ENCODE measurements at places on chromosomes 2 and 18.
A peak's percentile ranks its signal among the peaks of the same experiment; 100 is the strongest.

GRCh38 chr18:23257137-23257536, 121.9 kb downstream of the CABLES1 start:
- no peak for DNase-seq

DNA sequence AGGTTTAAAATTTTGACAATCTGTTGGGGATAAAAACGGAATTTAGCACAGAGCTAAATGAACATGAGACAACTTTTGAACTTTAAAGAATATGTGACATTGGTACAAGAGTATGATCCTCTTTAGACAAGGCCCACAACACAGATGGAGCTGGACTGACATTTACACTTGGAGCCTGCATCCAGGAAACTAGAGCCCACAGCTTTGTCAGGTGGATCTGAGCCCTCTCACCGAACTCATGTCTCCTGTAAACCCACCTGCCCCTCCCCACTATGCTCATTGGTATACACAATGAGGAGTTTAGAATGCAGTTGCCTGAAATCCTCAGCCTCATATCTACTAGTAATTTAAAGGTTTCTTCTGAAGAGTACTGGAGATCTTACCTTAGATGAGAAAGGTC, 22.1 kb upstream of the ACAA2 start:
- DNase-seq, result no peak

DNA sequence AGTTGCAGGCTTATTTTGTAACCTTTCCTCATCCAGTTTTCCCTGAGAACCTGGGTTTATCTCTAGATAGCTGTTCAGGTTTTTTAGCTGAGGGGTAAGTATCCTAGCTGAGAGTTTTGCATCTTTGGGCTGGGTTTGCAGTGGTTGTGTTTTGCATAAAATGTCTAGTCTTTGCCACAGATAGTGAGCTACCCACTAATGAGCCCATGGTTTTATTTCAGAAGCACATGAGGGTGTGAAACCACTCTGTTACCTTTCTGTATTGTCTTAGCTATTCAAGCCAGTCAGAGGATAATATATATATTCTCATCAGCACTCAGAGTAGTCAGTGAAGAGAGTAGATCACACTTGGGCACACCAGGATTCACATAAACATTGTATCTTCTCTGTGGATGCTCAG, 24.6 kb upstream of the TXNDC2 start:
- DNase-seq, result no peak

DNA sequence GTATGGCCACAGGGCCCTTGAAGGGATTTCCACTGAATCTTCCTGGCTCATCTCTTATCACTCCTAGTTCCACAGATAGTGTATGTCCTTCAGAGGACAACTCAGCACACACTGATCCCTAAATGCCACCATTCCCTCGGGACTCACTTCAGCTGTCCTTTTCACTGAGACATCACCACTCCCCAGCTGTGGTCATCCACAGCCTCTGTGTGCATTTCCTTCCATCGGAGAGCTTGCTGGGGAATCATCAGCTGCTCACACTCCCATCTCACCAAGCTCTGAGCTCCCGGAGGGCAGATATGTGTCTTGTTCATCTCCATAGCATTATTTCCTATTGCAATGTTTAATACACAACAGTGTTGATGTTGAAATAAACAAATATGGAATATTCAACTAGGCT, 759.5 kb downstream of the RNF144A start:
- DNase-seq, result no peak

DNA sequence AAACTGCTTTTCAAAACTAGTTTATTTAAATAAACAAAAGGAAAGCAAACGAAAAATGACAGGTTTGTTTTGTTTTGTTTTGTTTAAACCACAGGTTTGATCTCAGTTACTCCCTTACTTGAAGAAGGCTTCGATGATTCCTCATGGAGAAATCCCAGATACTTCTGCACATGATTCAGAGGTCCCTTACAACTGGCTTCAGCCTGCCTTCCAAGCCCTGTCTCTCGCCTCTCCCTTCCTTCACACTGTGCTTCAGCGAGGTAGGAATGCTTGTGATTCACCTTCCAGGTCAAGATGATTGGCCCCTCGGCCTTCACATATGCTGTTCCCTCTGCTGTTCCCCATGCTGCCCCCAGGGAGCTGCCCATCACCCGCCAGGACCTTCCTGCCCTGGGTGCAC, 104.1 kb upstream of the ITGA6 start:
- DNase-seq, result no peak

- no peak for DNase-seq
Observed at GRCh38 chr18:71045331-71046065, 756.7 kb downstream of the SOCS6 start.

- DNase-seq, result no peak
Observed at GRCh38 chr2:144261966-144262365, 258.0 kb downstream of the ZEB2 start.

DNA sequence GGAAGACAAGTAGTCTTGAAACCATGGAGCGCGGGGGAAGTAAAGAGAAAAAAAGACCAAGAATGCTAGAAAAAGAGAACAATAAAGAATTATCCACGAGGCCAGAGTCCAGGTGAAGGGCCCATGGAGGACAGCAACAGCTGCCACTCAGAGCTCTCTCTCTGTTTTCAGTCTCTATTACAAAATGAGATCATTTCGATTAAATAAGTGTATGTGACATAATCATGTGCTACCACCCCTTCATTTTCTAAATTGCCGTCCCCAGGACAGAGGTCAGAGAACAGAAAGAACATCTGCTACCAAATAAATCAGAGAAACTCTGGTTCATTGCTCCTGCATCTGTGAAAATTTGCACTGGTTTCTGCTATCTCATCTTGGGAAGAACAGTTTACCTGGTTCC, 838.7 kb downstream of the RNF144A start:
- DNase-seq, result no peak

- no peak for DNase-seq
Observed at GRCh38 chr2:162043132-162043531, 30.9 kb downstream of the DPP4 start.

- no peak for DNase-seq
Observed at GRCh38 chr2:189577121-189577520, 3.5 kb downstream of the SLC40A1 start.

DNA sequence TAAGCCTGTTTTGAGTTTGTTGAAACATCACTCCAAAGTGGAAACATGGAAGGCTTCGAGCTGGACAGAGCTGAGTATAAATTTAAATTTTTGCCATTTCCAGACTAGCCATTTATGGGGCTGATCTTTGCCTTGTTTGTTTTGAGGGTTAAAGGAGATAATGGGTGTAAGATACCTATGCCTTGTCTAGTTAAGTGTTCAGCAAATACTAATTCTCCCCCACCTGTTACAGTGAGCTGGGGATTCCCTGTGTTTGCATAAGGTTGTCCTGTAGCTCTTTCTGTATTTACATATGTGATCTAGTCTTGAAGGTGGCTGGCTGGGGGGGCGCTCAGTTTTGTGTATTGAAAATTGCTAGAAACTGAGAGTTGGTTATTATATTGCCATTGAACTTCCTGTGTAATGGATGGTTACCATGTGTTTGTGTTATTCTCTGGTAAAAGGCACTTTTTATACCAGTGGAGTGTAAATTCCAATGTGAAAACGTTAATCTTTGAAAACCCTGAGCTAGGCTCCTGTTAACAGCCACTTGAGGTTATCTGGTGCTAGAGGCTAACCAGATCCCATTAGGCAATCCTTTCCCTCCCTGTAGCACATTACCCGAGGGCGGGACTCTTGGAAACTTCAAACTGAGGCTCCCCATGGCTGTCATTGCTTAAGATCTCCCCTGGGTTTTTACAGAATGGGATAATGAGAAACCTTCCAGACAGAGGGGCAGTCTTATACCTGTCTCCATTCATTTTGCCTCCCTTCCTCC, 26.7 kb downstream of the TANC1 start:
- no peak for DNase-seq

GRCh38 chr2:26764906-26765305, 822 bp downstream of the SLC35F6 start:
- DNase-seq, result no peak

DNA sequence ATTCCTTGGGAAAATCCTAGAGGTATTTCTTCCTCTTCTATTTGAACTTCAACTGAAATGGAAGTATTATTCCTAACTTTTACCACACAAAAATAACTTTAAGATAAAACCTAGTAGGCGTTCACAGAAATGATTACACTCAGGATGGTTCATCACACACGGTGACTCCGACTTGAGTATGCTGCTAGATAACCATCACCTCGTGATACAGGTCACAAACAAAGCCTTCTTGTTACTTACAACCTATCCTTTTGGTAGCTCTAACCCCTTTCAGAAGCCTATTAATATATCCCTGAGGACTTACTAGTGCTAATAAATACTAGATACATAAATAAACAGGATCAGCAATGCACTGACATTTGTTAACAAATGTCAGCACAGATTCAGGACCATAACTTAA, 101.0 kb upstream of the DNER start:
- no peak for DNase-seq

DNA sequence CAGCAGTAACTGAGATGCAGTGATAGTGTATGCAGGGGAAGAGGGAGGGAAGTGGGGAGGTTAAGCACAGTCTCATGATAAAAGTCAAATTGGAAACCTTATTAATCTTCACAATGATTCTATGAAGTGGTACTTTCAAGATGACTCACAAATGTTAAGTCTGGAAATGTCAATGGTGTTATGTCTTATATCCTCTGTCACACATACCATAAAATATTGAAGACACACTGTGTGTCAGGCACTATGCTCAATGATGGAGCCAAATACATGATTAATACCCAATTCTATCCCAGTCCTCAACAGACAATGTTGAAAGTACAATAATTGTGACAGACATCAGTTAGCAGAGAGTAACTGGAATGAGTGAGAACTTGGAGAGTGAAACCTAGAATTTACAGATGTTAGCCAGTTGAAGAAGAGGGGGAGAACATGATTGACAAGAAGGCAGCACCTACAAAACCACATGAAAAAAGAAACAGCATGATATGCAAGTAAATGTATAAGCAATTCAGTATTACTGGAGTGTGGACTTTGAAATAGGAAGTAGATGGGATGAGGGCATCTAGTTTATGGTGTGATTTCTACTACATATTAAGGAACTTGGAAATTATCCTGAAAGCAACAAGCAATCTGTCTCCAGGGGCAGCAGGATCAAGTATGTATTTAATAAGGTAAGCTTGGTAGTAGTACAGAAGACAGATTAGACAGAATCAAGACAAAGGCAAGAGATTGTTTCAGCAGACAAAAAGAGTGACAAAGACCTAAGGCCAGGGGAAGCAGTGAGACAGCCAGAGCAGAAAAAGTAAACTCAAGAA, 107.6 kb downstream of the STRN start:
- no peak for DNase-seq

GRCh38 chr18:72378016-72378415, 166.1 kb downstream of the CBLN2 start:
- DNase-seq, result no peak

- no peak for DNase-seq
Observed at GRCh38 chr2:181105562-181105961, 125.2 kb downstream of the UBE2E3 start.

- no peak for DNase-seq
Observed at GRCh38 chr18:13036622-13037320, 45.6 kb downstream of the CEP192 start.

DNA sequence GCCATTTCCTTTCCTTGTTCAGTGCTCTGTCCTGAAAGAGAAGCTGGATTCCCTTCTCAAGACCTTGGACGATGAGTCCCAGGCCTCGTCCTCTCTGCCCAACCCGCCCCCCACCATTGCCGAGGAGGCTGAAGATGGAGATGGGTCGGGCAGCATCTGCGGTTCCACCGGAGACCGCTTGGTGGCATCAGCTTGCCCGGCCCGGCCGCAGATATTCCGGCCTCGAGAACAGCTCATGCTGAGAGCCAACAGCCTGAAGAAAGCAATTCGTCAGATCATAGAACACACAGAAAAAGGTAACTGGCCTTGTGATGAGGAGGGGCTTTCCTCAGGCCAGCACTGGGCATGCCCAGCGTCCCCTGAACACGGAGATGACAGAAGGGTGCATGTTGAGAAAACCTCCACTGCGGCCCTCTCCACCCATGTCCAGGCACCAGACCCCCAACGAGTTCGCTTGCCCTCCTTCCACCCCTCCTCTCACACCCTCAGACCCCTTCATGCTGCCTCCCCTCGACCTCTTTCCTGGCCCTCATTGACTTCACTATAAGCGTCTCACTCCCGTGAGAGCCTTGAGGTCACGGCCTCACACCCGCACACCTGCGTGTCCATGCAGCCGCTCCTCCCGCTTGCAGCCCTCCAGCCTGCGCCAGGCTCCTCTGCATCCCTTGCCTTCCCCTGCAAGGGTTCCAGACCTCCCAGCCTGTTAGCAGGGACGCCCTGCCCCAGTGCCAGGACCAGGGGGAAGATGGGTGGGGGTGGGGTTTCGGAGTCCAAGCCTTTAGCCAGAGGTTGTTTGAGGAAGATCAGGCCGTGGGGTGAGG, 95.0 kb downstream of the DGKD start:
- DNase-seq, result peak; percentile 89

- no peak for DNase-seq
Observed at GRCh38 chr2:230925879-230926765, 1.1 kb upstream of the GPR55 start.

GRCh38 chr2:234157817-234158588, 107.5 kb downstream of the SPP2 start:
- DNase-seq, result no peak

DNA sequence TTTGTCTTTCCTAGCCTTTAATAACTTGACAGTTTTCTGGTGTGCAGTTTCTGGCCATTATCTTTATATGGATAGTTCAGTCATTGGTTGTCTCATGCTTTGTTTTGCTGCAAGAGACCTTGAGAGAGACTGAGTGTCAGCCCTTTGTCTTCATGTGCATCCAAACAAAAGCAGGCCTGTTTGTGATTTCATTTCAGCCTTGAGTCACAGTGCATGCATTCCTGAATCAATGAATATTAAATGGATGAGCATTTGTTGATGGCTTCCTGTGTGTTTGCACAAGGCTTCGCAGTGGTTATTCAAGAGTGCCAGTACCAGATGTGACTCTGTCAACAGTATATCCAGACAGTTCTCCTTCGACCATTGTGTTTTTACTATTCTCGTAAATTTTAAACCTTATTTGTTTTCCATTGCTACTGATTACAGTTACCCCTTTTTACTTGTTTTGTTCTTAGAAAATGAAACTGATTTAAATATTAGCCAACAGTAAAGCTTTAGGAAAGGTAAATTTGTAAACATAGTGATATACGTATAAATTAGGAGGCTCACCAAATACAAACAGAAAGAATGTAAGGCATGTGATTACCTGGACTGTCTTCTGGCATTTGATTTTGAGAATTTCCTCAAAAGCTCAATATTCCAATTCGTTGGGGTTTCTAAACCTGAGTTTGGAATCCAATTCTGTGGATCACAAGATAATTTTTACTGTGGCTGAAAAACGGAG, 319.8 kb downstream of the CTNNA2 start:
- no peak for DNase-seq

DNA sequence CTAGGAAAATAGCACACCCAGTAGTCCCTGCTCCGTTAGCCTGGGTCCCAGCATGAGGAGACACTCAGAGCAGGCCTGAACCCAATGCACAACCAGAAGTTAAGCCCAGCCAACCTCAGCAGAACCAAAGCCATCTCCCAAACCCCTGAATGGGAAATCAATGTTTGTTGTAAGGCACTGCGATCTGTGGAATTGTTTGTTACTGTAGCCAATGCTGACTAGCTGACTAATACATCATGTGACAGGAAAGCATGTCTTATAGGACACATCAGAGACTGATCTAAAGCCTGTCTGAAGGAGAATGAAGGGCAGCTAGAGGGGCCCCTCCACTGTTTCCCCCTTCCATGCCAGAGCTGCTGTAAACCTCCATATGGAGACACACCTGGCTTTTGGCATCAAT, 96.4 kb downstream of the MARCHF4 start:
- no peak for DNase-seq

GRCh38 chr2:220394433-220394832, 767.0 kb downstream of the SLC4A3 start:
- DNase-seq, result no peak

Data from 8988T (cell line).